ENCODE measurements at places on chromosomes 2 and 18.

DNA sequence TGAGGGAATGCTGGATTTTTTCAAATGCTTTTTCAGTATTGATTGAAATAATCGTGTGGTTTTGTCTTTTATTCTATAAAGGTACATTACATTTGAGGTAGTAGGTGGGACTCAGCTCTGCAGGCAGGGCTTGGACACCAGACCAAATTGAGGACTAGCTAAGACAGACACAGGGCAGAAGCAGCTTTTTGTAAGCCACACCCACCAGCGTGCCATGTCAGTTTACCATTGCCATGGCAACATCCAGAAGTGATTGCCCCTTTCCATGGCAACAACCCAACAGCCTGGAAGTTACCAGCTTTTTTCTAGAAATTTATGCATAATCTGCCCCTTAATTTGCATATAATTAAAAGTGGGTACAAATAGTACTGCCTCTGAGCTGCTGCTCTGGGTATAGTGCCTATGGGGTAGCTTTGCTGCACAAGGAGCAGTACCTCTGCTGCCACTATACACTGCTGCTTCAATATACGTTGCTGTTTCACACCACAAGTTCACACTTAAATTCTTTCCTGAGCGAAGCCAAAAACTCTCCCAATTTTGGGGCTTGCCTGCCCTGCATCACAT lies 23.6 kb upstream of the VWA3B start:
- DNase-seq: no peak

DNA sequence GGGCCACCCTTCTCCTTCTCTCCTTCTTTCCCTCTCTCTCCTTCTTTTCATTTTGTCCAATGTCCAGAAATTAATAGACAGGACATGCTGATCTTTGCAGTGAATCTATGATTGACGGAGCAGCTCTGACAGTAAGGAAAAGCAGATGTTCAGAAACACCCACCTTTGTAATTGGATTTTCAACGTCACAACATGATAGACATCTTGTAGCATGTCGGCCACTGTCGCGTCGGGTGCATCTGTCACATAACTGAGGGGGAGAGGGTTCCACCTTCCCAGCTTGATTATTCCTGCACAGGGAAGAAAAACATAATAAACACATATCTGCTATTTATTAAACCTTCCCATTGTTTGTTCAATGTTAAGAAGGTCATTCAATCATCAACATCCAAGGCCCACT lies 76.2 kb downstream of the SATB2 start:
- DNase-seq: no peak

- DNase-seq: no peak
These were observed 15.2 kb downstream of the ACVR2A start for GRCh38 chr2:147860009-147860408.

DNA sequence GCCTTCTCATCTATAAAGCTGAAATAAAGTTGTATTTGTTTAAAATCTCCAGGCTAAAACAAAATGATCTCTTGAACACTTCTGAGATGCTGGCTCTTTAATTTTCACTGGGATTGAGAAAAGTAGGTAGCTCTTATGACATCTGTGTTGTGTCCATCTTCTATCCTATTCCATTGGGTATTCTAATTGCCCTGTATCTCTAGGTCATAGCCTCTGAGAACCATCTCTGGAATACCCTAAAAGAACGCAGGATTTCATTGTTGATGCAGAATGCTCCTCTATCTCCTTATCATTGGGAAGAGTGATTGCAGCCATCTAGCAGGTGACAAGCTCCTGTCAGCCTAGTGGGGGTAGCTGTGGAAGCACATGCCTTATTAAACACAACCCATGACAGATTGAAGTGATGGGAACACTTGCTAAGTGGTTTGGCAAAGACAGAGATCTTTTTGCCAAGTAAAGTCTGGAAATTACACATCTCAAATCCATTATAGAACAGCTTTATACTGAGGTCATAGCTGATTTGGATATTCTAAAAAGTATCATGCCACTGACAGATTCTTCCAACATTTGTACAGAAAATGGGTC lies 178.2 kb downstream of the TDRD15 start:
- DNase-seq: no peak

DNA sequence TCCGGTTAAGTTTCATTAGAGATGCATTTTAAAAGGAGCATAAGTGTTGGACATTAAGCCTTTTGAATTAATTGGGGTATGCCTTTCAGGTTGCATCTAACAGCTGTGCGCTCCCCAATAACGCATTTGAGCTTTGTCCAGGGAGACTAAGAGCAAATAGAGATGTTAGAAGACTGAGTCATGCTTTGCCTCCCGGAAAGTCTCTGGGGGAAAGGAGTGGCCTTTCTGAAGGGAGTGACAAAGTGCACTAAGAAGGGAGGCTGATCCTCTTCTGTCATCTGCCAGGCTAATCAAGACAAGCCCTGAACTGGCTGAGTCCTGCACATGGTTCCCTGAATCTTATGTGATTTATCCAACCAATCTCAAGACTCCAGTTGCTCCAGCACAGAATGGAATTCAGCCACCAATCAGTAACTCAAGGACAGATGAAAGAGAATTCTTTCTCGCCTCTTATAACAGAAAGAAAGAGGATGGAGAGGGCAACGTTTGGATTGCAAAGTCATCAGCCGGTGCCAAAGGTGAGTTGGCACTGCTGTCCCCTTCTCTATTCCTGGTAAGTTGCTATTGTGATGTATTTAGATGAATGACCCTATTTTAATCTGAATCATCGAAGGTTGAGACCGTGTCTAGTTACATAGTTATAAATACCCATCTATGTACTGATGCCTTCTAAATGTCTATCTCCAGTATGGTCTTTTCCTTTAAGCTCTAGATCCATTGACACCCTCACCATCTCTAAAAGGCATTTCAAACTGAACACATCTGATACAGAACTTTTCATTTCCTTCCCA lies 12.1 kb downstream of the TTL start:
- DNase-seq: no peak

GRCh38 chr2:26061539-26061938 lies 27.7 kb downstream of the RAB10 start:
- DNase-seq: no peak

GRCh38 chr2:221465776-221466175 lies 106.3 kb downstream of the EPHA4 start:
- DNase-seq: no peak

DNA sequence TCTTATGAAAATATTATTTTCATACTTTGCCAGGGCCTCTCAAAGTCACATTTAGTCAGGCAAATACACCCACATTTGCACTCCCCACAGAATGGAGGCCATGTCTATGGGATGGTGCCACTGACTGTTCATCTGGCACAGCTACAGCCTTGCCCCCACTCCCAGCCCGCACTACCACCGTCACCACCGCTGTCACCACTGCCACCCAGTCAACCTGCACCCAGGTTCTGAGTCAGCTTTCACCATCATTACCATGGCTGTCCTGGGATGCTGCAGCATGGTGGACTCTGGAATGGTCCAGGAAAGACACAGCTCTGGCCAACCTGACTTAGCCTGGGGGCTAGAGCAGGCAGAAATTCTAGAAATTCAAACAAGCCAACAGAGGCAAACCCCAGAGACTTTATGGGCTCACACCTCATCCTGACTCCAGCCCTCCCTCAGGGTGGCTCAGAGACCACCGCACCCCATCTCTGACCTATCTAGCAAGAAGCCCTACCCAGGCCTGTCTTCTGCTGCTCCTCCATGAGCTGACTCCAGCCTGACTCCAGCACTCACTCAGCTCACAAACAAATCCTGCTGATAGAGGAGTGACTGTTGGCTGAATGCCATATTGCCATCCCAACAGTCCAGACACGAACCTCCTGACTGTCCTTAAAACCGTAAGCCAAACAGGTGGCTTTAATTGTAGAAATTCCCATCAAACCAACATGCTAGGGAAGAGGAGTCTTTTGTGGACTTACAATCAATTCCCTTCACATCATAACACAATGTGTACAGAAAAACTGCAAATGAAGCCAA lies 28.0 kb downstream of the DNER start:
- DNase-seq: no peak

DNA sequence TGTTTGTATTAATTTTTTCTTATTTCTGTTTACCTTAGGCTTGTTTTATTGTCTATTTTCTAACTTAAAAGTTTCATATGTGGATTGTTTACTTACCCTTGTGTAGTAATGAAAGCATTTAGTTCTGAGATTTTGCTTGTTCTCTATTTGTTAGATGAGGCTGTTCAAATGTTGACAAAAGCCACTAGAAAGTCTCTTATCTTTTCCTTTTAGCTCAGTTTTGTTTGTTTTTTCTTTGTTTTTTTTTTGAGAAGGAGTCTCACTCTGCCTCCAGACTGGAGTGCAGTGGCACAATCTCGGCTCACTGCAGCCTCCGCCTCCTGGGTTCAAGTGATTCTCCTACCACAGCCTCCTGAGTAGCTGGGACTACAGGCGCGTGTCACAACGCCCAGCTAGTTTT lies 30.9 kb downstream of the USP14 start:
- DNase-seq: no peak

GRCh38 chr2:98028101-98028561 lies 32.4 kb upstream of the TMEM131 start:
- DNase-seq: no peak

- DNase-seq: no peak
These were observed 31.8 kb upstream of the GCC2 start for GRCh38 chr2:108417254-108417653.

DNA sequence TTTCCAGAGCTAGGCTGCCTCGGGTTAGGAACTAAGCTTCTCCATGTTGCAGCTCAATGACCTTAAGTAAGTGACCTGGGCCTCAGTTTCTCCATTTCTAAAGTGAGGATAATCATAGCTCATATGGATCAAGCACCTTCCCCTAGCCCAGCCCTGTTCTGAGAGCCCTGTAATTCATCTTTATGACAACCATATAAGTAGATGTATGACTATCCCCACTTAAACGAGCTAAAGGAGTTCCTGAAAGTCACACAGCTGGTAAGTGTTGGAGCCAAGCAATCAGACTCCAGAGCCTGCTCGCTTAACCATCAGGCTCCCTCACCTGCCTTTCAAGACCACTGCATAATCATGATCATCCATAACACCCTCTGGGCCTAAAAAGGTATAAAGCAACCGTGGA lies 135.4 kb downstream of the SP3 start:
- no peak for DNase-seq

DNA sequence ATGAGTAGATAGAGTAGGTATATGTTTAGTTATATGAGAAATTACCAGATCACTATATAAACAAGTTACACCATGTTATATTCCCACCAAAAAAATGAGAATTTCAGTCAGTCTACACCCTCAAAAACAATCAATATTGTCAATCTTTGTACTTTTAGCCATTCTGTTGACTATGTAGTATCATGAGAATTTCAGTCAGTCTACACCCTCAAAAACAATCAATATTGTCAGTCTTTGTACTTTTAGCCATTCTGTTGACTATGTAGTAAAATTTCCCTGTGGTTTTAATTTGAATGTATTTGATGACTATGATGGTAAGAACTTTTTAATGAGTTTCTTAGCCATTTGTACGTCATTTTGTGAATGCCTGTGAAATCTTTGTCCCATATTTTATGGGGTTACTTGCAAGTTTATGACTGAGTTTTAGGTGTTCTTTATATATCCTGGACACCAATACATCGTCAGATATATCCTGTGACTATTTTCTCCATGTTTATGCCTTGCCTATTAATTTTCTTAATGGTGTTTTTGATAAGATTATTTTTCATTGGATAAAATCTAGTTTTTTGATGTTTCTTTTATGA lies 528.4 kb upstream of the SPHKAP start:
- DNase-seq: no peak

DNA sequence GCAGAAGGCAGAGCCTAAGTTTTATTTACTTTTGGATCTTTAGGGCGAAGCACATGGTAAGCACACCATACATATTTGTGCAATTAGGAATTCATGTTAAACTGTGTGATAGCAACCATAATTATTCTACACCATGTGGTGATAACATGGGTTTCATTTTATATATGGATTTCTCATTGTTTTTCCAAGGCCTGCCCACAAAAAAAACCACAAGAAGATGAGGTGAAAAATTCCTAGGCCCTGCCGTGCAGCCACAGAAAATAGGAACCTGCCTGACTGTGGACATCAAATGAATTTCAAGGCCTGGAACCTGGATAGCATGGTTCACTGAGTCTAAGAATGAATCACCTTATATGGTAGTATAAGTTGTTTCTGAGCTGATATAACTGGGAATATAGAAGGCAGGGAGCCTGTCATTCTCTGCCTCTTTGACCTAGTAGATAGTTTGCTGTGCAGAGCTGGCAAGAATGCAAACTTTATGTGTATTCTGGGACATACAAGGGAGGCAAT lies 22.4 kb upstream of the SSB start:
- no peak for DNase-seq

DNA sequence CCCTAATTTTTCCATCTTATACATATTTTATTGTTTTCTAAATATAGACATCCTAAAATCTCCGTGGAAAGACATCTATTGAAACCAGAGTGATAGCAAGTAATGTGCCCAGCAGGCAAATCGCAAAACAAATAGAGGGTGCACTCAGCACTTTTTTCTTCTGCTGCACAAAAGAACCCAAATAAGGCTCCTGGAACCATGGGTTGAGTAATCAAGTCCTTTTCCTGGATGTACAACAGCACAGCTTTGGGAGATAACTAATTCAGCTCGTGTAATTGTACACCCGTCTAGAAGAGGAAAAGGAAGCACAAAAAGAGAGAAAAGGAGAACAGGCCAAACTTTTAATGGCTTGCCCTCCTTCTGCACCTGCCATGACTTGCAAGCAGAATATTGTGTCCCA lies 126.9 kb upstream of the TLK1 start:
- no peak for DNase-seq

DNA sequence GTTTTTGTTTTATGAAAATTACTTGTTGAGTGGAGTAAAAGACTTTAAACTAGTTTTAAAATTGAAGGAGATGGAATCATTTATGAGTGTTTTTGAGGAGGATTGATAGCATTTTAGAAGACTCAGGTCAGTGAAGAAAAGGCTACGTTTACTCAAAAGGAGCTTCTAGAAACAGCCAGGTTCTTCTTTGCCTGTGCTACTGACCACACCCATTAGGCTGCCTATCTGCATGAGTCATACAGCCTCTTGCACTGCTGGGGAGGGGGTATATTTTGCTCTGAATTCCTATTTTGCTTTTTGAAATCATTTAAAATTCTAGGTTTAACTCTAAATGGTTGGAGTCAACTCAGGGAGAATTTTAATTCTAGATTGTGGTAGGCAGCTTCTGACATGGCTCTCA lies 22.3 kb downstream of the EFEMP1 start:
- DNase-seq: no peak

GRCh38 chr2:31382452-31383120 lies 32.0 kb downstream of the XDH start:
- DNase-seq: no peak

GRCh38 chr2:107588181-107588580 lies 238.5 kb upstream of the RGPD4 start:
- DNase-seq: no peak

DNA sequence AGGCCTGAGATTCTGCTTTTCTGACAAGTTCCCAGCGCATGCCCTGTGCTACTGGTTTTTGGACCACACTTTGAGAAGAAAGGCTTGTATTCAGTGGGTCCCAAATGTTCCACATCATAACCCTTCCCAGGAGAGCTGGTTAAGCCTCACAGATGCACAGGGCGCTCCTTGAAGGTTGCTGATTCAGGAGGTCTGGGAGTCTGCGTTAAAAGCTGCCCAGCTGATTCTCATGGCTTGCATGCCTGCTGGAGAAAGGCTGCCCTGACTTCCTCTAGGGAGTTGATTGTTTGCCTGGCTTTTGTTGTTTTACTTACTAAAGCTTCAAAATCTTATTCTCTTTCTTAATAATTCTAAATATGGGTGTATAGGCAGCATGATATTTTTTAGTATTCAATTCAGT lies 20.7 kb downstream of the CRYGD start:
- DNase-seq: no peak

GRCh38 chr2:101330253-101330933 lies 21.9 kb upstream of the RNF149 start:
- no peak for DNase-seq

Data from AG04449 (cell line).